ENCODE measurements at places on chromosomes 6 and 20.

DNA sequence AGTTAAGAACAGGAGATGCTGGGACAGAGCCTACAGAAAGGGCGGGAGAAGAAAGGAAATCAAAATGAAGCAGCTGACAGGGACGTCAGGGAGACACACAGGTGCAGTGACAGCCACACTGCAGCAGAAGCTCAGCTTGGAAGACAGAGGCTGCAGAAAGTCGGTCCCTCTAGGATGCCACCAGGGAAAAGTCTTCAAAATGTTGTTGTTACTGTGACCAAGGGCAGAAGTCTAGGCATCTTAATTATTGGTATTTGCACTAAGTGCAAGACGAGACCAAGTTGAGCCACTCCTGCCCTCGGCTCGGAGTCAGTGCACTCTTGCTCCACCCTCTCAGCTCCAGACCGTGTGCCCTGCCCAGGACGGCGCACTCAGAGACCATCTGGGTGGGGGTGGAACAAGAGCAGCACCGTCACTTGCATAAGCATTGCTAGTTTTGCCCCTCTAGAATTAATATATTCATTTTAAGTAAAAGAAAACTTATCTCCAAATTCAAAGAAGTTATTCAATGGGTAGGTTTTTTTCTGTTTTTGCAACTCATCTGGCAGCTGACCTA, 2.6 kb downstream of the PRR18 start:
- DNase-seq, result no peak

- DNase-seq, result no peak
These were observed 1.7 kb downstream of the PRR18 start for GRCh38 chr6:166306378-166307081.

GRCh38 chr6:99013145-99013544, 65.4 kb upstream of the FBXL4 start:
- peak; percentile 24 for DNase-seq

DNA sequence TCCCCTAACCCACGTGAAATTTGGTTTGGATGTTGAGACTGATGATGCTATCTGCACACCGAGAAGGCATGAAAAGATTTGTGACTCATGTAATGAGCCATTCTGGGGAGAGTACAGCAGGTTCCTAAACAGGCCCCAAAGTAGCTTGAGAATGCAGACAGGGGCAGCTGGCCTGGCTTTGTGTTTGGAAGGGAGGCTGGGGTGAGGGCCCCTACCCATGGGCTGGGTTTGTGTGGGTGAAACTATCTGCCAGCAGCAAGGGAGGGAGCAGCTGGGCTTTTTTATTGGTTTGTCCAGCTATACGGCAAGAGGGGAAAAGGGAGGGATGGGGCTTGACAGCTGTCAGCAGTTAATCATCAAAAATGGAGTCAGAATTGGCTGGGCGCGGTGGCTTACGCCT, 87.0 kb upstream of the RNF24 start:
- no peak for DNase-seq

- no peak for DNase-seq
These were observed 807.4 kb upstream of the CITED2 start for GRCh38 chr6:140181876-140182275.

GRCh38 chr6:36249536-36249935, 20.3 kb upstream of the PNPLA1 start:
- DNase-seq, result no peak

DNA sequence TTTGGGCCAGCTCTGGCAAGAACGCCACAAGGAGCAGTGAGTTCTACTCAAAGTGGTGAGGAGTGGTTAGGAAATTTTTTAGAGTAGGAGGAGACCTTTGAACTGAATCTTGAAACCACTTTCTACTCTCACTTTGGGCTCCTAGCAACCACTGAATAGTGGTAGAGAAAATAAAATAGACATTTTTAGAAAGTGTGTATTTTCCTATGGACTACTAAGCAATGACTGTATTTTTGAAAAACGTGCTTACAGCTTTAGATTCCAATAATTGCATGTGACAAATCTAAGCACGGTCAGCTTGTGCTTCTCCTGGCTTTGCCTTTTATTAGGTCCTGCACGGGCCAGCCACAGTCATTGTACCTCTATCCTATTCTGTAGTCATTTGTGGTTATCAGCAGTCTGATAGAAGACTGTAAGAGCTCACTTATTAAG, 8.7 kb upstream of the IFNGR1 start:
- no peak for DNase-seq

DNA sequence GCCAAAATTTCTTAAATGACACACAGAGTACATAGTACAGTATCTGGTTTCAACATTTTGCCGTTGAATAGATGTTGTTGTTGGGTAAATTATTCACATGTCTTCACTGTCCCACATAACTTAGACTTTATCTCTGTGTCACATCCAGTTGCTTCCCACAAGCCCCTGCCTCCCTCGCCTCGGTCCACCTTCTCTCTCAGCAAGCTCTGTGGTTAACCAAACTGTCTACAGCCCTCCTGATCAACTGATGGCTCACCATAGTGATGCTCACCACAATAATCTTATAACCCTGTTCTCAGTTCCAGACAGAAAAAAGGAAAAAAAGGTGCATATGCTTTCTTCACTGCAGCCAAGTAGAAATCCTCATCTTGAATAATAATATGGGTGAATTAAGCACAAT, 23.0 kb downstream of the IL17F start:
- no peak for DNase-seq

DNA sequence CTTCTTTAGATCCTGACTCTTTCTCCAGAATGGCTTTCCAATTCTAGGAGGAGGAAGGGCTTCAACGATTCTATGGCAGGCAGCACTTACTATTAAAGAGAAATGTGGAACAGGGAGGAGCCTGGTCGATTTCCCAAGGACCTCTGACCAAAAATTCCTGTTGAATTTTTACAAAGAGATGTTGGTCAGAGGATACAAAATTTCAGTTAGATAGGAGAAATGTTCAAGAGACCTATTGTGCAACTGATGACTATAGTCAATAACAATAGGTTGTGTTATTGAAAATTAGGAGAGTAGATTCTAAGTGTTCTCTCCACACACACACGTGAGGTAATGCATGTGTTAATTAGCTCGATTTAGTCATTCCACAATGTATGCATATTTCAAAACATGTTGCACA, 130.1 kb upstream of the TNFAIP3 start:
- no peak for DNase-seq

- no peak for DNase-seq
These were observed 833.6 kb upstream of the FLRT3 start for GRCh38 chr20:15171016-15171415.

DNA sequence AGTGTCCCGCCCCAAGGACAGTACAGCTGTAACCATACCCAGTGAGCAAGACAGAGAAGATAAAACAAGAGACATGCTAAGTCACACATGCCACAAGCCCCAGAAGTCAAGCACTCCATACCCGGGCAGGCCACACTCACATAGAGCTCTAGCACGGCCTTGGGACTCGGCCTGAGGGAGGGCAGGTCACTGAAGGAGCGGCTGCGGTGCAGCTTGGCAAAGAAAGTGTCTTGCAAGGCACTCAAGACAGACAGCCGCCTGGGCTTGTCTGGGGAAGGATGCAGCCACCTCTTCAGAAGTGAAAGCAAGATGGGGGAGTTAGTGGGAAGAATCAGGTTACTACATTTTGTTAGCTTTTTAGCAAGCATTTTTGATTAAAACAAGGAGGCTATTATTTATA, 48.7 kb upstream of the ARMH2 start:
- DNase-seq, result no peak

- DNase-seq, result no peak
These were observed 133.2 kb upstream of the LY86 start for GRCh38 chr6:6455272-6455671.

GRCh38 chr6:82362878-82363427, 664 bp upstream of the TPBG start:
- DNase-seq, result peak; percentile 67

All from femur (tissue), 1 donor.